ENCODE measurements at places on chromosomes 16 and 17.

GRCh38 chr17:39643271-39643670 lies 6.3 kb downstream of the STARD3 start:
- no peak for DNase-seq

- DNase-seq: no peak
These were observed 518.6 kb upstream of the WSB1 start for GRCh38 chr17:26775219-26775822.

GRCh38 chr17:68198931-68199836 lies 48.7 kb upstream of the AMZ2 start:
- peak; percentile 46 for DNase-seq

- no peak for DNase-seq
These were observed 8.4 kb upstream of the HERPUD1 start for GRCh38 chr16:56923481-56924091.

- DNase-seq: no peak
These were observed 3.4 kb downstream of the NECAB2 start for GRCh38 chr16:83971165-83972130.

DNA sequence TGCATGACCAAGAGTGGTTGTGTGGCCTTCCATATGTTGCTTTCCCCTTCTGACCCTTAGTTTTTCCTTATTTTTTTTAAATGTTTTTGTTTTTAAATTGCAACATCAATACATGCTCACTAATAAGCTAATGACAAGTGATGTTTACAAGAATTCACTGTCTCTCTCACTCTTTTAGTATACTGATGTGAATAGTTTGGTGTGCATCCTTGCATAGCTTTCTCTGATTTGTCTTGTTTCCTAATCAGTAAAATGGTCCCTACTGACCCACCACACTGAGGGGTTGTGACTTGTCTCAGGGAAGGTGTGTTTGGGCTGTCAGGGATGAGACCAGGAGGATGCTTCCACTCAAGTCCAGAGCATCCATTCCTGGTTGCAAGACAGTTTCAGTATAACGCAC lies 26.0 kb downstream of the CIITA start:
- no peak for DNase-seq

DNA sequence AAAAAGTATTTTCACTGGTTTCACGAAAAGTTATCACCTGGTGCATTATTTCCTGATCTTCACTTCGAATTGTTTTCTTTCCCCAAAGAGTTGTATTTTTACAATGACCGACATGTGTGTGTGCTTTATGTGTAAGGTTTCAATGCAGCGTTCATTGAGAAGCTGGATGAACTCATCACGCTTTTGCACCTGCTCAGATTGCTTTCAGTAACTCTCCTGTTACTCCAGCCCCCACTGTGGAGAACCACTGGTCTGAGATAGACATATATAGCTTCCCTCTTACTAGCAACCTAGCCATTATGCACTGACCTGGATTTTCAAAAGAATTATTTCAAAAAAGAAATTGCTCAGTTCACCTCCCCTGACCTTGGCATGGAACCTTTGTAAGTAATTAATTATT lies 178.3 kb upstream of the CHMP6 start:
- DNase-seq: no peak

- DNase-seq: no peak
These were observed 22.3 kb downstream of the FOXN1 start for GRCh38 chr17:28528327-28529012.

- no peak for DNase-seq
These were observed 14.6 kb upstream of the CSNK1D start for GRCh38 chr17:82287868-82288801.

DNA sequence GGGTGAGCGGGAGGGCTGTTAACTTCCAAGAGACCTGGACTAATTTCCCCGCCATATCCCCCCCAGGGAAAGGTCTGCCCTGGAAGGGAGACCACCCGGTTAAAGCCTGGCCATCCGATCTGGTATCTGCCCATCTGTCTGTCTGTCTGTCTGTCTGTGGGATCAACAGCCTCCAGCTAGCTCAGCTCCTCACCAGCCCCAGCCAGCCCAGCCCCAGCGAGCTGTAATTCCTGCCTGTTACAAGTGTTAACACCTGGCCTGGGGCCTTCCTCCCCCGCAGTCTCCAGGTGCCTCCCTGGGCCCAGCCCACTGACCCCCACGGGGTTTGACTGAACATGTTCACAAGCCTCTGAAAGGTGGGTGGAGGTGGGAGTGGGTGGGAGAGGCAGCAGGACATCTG lies 4.0 kb downstream of the WNT3 start:
- DNase-seq: no peak

DNA sequence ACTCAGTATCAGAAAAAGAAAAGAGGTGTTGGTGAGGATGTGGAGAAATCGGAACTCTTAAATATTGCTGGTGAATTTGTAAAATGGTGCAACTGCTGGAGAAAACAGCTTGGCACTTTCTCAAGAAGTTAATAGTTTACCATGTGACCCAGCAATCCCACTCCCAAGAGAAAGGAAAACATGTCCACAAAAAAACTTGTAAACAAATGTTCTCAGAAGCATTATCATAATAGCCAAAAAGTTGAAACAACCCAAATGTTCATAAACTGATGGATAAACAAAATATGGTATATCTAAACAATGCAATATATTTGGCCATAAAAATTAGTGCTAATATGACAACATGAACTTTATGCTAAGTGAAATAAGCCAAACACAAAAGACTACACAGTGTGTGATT lies 2.6 kb upstream of the MAPK7 start:
- DNase-seq: no peak

GRCh38 chr17:50064253-50065001 lies 8.5 kb downstream of the ITGA3 start:
- DNase-seq: no peak

DNA sequence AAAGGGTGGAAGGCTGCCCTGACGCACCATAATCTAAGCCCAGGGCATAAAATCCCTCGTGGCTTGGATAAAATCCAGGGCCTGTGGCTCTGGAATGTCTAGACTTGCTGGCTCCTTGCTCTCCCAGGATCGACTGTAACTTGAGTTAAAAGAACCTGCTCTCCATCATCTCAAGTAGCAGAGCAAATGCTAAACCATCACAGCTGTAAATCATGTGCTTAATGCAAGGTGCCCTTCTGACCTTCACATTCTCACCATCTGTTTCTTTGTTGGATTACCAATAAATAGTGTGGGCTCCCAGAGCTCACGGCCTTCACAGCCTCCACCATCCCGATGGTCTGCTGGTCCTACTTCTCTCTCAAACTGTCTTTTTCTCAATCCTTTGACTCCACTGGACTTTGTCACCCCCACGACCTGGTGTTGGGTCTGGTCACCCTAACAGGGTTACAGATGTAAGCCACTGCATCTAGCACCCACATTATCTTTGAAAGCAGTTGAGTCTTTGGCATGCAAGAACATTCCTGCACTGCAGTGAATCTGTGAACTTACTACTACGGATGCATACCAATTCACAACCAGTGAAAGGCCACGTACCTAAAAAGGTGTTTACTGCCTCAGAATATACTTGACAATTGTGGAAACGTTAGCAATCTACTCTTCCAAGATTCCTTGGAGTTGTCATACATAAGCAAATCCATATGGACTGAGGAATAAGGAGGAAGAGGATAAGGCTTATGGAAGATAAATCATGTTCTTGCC lies 15.3 kb downstream of the RSL1D1 start:
- DNase-seq: no peak

DNA sequence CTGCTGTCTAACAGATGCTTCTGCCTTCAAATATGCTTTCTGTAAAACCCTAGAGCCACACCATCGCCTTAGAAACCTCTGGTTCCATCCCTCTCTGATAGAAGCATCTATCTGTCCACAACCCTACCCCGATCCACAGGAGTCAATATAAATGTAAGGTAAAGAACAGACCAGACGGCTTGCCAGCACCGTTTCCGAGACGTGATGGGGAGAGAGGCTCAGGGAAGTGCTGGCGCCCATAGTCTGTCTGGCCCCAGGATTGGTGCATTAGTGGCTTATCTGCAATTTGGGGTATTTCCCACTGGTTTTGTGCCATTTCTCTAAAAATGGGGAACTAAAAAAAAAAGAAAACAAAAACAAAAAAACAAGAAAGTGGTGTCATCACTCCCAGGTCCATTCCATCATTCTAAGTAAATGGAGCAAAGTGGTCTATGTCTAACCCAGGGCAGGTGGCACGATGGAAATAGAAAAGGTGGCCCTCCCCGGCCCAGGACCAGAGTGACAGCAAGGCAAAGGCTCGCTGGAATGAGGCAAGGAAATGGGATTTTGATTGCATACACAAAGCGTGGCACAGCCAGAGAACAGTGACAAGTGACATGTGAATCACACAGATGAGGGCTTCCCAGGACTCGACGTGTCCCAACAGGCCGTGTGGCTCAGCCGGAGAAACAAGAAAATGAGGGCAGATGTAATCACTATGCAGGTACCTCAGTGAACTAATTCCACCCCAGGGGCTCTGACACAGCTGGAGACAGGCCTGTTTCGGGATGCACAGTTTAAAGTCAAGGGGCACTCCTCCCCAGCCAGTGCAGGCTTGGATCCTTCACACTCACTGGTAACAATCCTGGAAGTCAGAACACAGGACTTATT lies 125.6 kb downstream of the GAS7 start:
- DNase-seq: no peak

GRCh38 chr17:57782647-57783337 lies 37.7 kb upstream of the CCDC182 start:
- no peak for DNase-seq

All from CD8-positive, alpha-beta memory T cell (primary cell).